ENCODE measurements at places on chromosomes 5 and 9.
A peak's percentile ranks its signal among the peaks of the same experiment; 100 is the strongest.

- DNase-seq, result peak; percentile 32
Measured at GRCh38 chr5:160105686-160106360, 13.4 kb downstream of the PWWP2A start.

- DNase-seq, result no peak
Measured at GRCh38 chr5:129500101-129500500, 40.0 kb downstream of the ADAMTS19 start.

DNA sequence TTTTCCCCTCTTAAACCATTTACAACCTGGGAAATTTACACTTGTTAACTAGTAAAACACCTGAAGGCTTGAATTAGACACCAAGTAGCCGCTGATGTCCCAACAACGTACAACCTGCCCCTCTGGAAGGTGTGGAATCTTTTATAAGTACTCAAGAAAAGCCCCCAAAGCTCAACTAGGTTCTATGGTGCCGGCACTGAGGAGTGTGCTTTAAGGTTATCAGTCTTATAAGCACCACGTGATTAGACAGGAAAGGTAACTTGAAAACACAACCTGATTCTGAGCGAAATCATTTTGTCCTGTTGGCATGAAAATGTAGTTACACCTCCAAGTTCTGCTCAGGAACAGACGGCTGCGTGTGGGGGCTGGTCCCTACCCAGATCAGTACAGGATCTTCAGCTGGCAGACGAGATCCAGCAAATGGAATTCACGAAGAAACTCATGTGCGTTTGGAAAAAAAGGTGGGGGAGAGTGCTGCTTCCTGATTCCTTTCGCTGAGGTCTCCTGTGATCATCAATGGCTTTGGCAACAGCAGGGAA lies 195.5 kb downstream of the MEF2C start:
- no peak for DNase-seq

DNA sequence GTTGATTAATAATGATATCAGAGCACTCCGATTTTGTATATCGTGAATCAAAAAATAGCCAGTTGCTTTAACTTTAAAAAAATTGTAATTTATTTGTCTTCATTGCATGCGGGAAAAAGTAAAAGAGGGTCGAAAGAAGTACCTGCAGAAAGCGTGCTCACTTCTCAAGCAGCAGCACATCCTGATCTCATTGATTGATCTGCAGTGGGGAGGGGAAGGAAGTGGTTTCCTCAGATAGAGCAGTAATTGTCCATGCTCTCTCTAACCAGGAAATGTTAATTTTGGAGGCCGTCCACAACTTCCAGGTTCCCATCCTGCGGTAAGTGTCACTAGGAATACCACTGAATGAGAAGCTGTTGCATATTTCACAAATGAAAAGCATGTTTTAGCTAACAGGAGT lies 63.2 kb downstream of the SYK start:
- no peak for DNase-seq

GRCh38 chr9:9341203-9341602 lies 1271.6 kb downstream of the PTPRD start:
- DNase-seq, result no peak

DNA sequence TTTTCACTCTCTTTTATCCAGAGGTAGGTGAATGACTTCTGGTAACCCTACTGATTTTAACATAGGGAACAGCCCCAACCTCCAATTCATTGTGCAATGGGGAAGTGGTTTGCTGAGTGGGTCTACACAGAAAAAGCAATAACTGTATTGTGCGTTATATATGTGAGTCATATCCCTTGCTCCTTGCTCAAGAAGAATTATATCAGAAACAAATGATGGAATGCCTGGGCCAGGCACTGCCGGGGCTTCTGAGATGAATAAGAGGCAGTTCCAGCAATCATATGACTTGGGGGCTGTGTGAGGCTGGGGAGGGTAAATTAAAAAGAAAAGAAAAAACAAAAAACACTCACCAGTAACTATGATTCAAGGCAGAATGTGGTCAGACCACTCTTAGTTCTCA lies 79.2 kb upstream of the ABCA1 start:
- peak; percentile 77 for DNase-seq
